Naive thymus-derived CD4-positive, alpha-beta T cell (primary cell): ENCODE measurements at places on chromosomes 4 and X. TPM values are rescaled to one million over a fixed set of nuclear protein-coding genes. Genes with fewer than 3 reads are reported as not detected.

Gene RBPJ
- 63.0 TPM for total RNA-seq

Gene ACE2
- total RNA-seq, result not detected

Gene NUDT10
- total RNA-seq, result 0.29 TPM

Gene CCNA2
- total RNA-seq, result 1.2 TPM

DNA sequence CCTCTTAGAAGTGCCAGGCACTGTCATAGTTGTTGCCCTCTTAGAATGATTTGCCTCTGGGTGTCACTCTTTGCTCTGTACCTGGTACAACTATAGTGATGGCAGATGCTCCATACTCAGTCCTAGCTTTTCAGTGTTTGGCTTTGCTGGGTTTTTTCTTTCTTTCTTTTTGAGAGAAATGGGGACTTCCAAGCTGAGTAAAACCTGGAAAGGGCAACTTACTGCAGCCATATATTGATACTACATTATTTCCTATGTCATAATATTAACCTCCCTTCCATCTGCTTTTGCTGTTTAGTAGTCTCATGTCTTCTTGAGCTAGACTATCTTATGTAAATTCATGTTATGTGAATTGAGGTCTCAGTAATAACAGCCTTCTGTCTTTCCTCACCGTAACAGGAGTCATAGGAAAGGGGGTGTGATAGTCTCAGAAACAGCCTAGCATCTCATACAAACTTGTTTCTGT, 49.0 kb downstream of the NIPAL1 start:
- DNase-seq, result no peak

DNA sequence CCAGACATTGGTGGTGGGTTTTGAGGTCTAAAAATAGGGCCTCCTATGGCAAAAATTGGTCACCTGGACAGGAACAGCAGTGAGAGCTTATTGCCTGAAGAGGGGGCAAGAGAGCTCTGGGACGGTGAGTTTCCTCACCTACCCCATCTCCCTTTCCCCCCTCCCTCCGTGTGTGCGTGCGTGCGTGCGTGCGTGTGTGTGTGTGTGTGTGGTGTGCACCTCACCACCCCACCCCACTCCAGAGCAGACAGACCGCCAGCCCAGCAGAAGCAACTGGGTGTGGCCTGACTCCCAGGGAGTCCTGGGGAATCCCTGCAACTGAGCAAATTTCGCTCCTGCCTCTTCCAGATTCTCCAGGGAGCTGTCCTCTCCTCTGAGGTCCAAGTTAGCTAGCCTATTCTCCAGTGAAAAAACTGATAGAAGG, 44.7 kb downstream of the PRPS1 start:
- peak; percentile 88 for DNase-seq

- DNase-seq, result no peak
Measured at GRCh38 chrX:137352101-137352660, 213.7 kb upstream of the ZIC3 start.

GRCh38 chrX:16772460-16772859, 13.8 kb upstream of the TXLNG start:
- no peak for DNase-seq

DNA sequence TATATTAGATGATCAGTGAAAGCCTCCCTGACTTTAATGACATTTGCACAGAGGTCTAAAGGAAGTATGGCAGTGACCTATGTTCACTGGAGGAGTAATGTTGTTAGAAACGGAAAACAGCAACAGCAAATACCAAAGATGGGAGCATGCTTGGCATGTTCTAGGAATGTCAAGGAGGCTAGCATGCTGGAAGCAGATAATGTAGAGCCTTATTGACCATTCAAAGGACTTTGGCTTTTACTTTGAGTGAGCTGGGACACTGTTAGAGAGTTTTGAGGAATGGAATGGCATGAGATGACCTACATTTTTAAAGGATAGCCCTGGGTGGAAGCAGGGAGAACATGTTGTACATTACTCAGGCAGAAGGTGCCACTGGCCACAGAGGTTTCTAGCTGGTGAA, 6.0 kb downstream of the RPA4 start:
- no peak for DNase-seq

- no peak for DNase-seq
Measured at GRCh38 chrX:70138622-70139021, 5.4 kb downstream of the IGBP1 start.

DNA sequence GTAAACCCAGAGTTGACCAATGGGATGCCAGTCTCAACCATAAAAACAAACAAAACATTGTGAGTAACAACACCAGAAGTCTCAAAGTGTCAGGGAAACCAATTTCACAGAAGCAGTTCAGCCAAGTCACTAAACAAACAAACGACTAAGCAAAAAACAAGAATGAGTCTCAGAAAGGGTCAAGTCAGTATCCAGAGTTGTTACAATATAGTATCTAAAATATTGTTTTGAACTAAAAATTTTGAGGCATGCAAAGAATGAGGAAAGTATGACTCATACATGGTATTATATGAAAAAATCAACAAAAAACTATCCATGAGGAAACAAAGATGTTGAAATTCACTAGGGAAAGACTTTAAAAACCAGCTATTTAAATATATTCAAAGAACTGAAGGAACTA, 70.6 kb downstream of the AR start:
- no peak for DNase-seq

- no peak for DNase-seq
Measured at GRCh38 chr4:183907871-183908683, 3.0 kb downstream of the STOX2 start.

DNA sequence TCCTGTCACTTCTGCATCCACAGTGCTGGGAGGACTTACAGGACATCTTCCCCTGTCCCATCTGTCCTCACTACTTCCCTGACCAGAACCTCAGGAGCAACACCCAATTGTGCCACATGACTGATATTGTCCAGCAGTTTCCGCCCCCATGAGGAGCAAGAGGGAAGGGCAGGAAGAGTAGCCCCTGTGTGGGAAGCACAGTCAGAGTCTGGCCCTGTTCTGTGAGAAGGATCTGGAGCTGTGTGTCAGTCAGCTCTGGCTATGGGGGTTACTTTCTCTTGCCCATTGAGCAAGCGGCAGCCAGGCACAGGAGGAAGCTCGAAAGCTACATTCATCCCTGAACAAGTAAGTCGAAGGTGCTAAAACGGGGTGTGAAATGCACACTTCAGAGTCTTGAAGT, 14.8 kb upstream of the TRIM60 start:
- DNase-seq, result no peak

- DNase-seq, result no peak
Measured at GRCh38 chrX:70973221-70973620, 42.3 kb upstream of the SLC7A3 start.

DNA sequence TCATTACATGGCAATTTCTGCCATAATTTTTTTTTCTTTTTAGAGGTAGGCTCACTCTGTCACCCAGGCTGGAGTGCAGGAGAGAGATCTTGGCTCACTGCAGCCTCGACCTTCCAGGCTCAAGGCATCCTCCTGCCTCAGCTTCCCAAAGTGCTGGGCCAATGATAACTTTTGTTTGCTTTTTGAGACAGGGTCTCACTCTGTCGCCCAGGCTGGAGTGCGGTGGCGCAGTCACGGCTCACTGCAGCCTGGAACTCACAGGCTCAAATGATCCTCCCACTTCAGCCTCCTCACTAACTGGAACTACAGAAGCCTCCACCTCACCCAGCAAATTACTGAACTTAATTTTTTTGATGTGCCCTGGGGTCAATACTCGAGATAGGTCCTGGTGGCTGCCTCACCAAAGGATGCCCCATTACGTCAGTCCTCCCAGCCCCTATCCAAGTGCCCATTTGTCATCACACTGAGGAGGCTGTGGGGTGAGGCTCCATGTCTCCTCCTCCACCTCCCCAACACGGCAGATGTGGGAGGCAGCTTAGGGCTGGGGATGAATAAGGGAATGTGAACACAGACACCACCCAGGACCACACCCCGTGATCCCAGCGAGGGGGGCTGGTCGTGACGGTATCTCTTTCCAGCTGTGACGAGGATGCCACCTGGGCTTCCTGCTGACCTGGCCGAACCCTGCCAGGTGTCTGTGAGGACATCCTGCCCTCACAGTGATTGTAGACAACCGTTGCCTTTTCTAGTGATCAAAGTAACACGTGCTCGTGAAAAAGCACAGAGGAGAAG, 12.4 kb upstream of the NKX1-1 start:
- DNase-seq, result no peak

GRCh38 chr4:4386296-4386735, 586 bp upstream of the NSG1 start:
- DNase-seq, result peak; percentile 27

DNA sequence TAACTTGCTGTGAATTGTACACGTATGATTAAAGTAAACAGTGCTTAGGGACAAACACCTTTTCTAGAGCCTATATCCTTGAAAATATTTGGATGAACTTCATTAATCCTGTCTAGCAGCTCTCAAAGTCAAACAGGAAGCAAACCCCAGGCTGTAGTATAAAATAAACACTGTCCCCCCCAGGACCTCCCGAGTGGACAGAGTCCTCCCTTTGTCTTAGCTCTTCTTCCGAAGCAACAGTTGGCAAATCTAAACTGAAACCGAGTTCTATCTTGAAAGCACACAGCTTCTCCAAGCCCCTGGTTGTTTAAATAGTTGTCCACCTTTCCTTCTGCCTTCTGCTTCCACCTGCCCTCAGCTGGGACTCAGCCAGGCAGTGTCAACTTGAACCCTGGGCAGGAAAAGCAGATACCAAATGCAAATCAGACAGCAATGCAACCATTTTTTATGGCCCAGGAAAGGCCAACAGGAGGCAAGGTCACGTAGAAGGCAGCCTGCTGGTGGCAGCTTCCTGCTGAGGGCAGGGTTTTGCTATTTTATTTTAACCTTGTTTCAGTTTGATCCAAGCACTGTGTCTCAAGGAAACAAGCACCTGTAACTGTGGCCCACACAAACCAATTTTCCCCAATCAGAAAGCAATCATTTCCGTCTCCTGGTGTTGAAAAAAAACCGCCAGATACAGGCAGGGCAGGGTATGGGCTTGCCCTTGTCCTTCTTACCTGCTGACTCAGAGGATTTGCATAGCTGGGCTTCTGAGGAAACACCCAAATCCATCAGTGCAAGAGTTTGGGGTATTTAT, 110.3 kb upstream of the KIT start:
- no peak for DNase-seq
